ENCODE measurements at places on chromosomes 11 and 22.

- DNase-seq: no peak
Measured at GRCh38 chr11:59611570-59612565, 3.7 kb downstream of the OSBP start.

GRCh38 chr11:114848027-114848426, 169.7 kb downstream of the NXPE2 start:
- no peak for DNase-seq

- no peak for DNase-seq
Measured at GRCh38 chr11:134957540-134958335, 545.7 kb upstream of the B3GAT1 start.

GRCh38 chr11:45335434-45335833, 49.3 kb upstream of the SYT13 start:
- DNase-seq: no peak

DNA sequence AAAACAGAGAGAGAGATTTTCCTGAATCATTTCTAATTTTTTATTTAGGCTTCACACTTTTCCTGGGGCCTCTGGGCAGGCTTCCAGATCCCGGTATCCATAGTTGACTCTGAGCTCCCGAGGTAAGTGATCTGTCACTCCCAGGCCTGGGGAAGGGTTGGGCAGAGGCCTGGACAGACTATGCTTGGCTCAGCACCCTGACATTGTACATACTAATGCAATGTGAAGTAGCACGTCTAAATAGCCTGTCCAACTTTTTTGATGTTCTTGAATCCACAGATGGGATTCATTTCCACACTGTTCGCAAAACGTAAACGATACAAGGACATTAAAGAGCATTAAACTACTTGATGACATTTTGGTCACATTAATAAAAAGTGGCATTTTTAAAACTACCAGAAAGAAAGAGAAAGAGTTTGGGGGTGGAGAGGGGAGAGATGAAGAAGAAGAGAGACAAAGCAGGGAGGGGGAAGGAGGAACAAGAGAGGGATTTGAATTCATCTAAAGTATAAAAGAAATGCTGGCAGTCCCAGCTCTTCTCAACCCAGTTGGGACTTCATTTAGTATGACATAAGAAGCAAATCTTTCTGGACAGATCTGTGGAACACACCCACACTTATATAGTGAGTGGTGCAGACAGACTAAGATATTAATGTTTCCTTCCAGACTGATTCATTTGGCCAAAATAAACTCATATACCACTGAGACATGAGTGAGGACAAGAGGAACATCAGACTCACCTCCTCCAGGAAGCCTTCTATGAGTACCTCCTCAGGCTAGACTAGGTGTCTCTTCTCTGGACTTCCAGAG, 514.2 kb downstream of the SOX6 start:
- DNase-seq: no peak

- no peak for DNase-seq
Measured at GRCh38 chr11:121889186-121889585, 226.8 kb downstream of the BLID start.

GRCh38 chr22:20503816-20504215, 3.6 kb upstream of the MED15 start:
- no peak for DNase-seq

DNA sequence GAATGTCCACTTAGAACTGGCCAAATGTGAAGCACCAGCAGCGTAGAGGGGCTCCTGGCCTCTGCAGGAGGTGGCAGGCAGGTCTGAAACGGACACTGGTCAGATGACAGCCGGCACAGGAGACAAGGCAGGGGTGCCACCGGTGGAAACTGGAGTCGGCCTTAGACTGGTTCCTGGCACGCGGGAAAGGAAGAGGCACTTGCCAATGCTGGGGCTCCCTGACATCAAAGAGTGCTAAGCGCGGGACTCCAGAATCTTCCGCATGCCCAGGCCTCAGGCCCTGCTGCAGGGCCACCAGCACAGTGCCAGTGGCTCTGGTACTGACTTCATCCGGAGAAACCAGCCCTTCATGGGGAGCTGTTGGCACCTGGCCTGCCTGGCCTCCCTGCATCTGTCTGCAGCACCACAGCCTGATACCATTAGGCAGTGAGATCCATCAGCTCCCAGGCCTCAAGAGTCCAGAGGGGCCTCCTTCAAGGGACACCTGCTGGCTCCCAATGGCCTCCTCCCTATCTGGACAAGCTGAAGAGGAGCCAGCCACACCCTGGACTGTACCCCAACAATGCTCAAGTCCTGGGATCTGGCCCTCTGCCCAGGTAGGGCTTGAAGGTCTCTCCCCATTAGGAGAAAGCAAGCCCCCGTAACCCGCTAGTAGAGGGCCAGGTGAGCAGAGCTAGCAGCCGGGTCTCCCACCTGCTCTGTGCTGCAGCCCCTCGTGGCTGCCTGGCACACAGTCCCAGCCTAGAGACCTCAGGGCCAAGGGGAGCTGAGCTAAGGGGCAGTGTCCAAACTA, 29.7 kb upstream of the GNB1L start:
- no peak for DNase-seq

DNA sequence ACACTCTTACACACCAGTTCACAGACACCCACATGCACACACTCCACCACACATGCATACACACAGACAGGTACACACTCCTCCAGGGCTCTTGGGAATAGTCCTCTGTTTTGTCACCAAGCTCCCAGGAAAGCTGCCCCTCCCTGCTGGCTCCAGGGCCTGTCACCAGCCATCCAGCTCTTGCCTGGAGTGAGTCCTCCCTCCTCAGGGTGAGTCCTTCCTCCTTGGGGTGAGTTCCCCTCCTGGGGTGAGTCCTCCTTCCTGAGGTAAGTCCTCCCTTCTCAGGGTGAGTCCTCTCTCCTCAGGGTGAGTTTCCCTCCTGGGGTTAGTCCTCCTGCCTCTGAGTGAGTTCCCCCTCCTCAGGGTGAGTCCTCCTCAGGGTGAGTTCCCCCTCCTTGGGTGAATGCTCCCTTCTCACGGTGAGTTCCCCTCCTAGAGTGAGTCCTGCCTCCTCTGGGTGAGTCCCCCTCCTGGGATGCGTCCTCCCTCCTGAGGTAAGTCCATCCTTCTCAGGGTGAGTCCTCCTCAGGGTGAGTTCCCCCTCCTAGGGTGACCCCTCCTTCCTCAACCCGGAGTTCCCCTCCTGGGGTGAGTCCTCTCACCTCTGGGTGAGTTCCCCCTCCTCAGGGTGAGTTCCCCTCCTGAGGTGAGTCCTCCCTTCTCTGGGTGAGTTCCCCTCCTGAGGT, 100.6 kb upstream of the FGF3 start:
- DNase-seq: no peak

GRCh38 chr22:46239261-46240048, 10.6 kb downstream of the CDPF1 start:
- DNase-seq: peak; percentile 37

DNA sequence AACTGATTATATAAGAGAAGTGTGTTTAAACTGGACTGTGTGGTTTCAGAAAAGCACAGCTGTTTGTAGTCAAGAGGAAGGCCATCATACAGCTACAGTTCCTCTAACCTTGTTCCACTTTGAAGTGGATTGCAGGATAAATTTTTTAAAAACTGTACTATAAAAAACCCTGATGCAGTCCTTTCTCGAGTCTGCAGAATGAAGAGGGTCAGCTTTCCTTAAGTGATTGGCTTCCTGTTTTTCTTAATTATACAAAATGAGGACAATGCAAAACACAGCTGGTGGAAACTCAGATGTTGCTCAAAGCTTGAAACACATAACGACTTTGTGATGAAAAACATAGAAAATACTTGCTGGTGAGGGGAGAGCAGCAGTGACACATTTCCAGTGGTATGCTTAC, 1060.5 kb downstream of the DLG2 start:
- no peak for DNase-seq

DNA sequence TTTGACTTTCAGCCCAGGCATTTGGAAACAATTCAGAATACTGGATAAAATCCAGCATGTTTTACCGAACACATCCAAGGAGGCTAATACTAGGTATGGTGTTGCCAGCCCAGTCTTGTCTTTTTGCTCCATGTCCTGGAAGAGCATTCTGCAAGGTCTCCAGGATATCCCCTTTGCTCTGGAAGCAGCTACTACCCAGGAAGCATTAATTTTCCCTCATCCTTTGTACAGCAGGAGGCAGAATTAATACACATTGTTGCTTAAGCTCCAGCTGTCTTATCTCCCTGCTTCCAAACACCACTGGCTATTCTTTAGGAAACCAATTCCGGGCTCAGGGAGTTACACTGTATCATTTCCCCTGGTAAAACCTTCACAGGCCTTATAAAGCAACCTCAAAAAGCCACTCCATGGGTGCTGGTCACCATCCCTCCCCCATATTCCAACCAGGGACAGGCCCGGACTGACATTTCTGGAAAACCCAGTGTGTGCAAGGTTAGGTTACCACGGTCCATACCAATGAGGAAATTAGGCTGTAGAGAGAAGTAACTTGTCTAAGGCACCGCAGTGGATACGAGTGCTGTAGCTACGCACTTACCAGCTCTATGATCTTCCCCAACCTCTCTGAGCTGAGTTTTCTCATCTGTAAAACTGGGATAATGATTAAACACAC, 1.5 kb upstream of the UBASH3B start:
- no peak for DNase-seq

- DNase-seq: no peak
Measured at GRCh38 chr22:49825436-49825835, 2.2 kb downstream of the BRD1 start.

- no peak for DNase-seq
Measured at GRCh38 chr11:78212586-78213371, 24.1 kb downstream of the USP35 start.
